ENCODE measurements at places on chromosomes 3 and 15.

DNA sequence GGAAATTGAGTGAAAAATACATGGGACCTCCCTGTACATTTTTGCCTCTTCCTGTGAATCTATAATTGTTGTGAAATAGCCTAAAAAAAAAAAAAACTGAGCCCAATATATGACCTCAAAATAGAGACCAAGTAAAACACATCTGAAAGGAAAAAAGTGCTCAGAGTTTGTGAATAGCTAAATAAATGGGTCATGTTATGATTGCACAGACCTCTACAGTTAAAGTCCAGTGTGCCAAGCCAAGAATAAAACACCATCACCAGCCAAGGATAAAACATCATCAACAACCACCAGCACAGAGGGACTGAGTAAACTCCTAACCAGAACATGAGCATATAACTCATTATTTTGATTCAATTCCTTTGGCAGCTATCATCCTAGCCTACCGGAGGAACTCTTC, 115.6 kb upstream of the AGTR1 start:
- no peak for DNase-seq

GRCh38 chr15:36771826-36772225, 192.4 kb downstream of the CDIN1 start:
- DNase-seq = no peak

DNA sequence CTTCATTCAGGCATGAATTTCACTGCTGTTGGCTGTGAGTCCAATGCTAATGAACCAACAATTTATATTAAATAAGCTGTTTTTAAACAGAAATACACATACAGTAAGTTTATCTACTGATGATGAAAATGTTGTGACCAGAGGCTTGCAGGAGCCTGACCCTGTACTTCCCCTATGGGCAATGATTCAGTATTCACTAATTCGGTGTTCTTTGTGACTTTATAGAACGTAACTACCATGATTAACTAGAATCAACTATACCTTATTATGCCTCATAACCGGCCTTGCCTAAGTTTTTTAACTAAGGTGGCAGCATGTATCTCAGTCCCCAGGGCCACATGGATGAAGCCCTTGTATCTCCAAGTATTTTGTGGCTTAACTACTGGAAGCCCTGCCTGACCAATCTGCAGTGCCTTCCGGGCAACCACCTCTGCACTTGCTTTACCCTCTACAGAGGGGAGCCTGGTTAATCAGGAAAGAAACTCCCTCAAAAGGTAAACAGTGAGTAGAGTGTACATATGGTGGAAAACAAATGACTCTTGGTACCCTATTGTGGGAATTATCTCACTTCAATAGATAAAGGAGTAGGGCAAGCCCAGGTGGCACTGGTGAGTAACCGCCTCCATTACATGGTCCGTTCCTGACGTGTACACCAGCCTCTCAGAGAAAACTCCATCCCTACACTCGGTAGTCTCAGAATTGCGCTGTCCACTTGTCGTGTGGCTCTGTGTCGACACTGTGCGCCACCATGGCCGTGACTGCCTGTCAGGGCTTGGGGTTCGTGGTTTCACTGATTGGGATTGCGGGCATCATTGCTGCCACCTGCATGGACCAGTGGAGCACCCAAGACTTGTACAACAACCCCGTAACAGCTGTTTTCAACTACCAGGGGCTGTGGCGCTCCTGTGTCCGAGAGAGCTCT, 11.6 kb upstream of the CLDN18 start:
- no peak for DNase-seq

GRCh38 chr15:77568973-77569728, 63.6 kb downstream of the LINGO1 start:
- no peak for DNase-seq

- no peak for DNase-seq
These were observed 239.3 kb upstream of the ZNF717 start for GRCh38 chr3:76024640-76025039.

DNA sequence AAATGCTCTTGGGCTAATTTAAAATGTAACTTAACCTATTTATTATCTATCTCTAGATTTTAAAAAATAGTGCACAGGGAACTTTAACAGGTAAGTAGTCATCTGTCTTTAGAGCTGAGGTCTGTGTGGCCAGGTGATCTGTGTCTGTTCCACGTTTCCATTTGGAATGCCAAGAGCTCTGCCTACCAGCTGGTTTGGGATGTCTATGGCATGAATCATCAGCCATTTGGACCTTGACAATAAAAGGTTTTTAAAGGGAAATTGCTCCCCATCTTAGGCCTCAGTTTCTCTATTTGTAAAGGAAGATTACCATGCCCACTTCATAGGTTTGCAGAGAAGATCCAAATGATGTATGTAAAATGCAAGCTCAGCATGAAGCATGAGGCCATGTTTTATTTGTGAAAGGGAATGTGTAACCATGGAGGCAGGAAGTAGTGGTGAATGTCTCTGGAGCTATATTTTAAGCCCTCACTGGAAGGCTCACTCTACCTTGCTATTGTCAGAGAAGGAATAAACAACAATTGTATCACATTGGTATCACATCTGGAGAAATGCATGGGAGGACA, 548.1 kb upstream of the LMCD1 start:
- no peak for DNase-seq

DNA sequence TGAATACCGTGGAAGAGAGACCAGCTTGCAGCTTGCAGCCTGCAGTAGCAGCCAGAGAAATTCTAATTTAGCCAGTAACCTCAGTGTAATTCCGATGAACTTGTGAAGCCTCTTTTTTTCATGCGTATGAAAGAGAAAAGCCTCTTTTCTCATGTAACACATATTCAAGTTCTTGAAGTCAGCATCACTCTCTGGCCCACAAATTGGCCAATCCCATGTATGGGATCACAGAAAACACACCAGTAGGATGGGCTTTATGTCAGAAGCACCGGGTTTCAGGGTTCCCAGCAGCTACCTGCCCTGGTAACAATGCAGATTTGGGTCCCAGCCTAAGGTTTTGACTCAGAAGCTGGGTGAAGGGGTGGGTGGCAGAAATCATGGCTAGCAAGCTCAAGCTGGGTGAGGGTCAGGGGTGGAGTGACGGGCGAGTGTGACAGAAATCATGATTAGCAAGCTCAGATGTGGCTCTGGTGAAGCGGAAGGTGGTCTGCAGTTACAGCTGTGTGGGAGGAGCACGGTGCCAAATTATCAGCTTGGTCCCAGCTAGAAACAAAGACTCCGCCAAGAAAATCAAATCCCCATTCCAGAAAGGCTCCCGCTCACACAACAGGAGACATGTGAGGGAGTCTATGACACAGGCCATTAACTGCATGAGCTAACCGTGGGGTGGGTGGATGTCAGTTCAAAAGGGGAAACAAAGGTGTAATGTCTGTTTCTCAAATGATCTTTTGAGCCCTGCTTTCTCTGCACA, 86.6 kb downstream of the SNRK start:
- no peak for DNase-seq

- no peak for DNase-seq
These were observed 312.4 kb downstream of the RSL24D1 start for GRCh38 chr15:54884312-54884711.

GRCh38 chr3:83034806-83035703, 1273.6 kb upstream of the GBE1 start:
- no peak for DNase-seq

- DNase-seq = no peak
These were observed 1.4 kb upstream of the ACP3 start for GRCh38 chr3:132315851-132316250.

- DNase-seq = no peak
These were observed 17.9 kb downstream of the FOXL2NB start for GRCh38 chr3:138964923-138965322.

DNA sequence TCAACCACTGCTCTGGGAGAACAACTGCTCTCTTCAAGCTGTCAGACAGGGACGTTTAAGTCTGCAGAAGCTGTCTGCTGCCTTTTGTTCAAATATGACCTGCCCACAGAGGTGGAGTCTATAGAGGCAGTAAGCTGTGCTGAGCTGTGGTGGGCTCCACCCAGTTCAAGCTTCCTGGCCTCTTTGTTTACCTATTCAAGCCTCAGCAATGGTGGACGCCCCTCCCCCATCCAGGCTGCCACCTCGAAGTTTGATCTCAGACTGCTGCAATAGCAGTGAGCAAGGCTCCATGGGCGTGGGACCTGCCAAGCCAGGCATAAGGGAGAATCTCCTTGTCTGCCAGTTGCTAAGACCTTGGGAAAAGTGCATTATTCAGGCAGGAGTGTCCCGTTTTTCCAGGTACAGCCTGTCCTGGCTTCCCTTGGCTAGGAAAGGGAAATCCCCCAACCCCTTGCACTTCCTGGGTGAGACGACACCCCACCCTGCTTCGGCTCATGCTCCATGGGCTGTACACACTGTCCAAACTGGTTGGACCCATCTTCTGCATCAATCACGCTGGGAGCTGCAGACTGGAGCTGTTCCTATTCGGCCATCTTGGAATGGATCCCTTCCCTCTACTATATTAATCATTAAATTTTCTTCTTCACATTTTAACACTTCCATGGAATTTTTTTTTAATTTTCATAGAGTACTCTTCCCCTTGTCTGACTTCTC, 167.0 kb upstream of the UBE2E2 start:
- no peak for DNase-seq

DNA sequence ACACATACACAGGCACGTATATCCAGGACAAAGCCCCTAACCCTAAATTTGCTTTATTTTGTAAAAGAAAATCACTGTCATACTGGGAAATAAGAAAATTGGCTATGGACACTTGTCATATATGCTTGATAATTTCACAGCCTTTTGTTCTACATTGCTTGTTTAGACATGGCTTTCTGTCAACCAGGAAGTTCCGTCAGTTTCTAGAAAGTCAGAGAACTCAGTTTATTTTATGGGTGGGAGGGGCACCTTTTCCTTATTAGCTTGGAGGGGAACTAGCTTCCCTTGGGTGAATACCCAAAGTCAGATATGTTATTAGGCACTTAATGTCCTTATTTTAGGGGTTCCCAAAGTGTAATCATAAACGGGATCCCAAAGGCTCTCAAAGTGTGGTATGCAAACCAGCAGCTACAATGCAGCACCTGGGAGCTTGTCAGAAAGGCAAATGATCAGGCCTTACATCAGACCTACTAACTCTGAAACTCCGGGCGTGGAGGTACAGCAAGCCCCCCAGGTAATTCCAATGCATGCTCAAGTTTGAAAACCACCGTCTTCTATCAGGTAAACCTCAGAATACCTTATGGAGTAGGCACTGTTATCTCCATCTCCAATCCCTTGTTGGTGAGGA, 50.1 kb downstream of the CADPS start:
- DNase-seq = no peak

DNA sequence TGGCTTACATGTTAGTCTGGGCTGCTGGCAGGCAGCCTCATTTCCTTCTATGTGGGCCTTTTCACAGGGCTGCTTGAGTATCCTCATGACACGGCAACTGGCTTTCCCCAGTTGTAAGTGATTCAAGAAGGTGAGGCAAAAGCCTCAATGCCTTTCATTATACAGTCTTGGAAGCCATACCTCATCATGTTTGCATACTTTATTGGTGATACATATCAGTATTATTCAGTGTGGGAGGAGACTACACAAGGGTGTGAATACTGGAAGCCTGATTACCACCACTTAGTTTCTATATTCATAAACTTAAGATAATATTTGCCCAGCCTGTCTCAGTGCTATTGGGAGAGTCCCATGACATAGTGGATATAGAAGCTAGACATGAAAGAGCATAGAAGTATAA, 346.8 kb downstream of the SOX2 start:
- no peak for DNase-seq

- no peak for DNase-seq
These were observed 200.6 kb downstream of the SEMA6D start for GRCh38 chr15:47917881-47918280.

DNA sequence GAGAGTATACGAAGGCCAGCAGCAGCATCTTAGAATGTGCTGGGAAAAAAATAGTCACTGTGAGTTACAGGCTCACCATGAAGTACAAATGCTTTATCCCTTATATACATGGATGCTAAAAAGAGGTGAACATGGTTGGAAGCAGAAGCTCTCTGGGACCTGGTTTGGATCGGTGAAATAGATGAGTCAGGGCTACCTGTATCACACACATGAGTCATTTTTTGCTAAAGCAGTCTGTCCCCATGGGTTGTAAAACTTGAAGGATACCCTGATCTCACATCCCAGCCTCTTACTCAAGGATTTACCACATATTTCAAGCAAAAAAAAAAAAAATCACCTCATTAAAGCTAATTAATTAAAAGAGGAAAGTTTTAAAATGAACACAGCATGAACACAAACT, 6.9 kb upstream of the SERPINI2 start:
- DNase-seq = no peak

DNA sequence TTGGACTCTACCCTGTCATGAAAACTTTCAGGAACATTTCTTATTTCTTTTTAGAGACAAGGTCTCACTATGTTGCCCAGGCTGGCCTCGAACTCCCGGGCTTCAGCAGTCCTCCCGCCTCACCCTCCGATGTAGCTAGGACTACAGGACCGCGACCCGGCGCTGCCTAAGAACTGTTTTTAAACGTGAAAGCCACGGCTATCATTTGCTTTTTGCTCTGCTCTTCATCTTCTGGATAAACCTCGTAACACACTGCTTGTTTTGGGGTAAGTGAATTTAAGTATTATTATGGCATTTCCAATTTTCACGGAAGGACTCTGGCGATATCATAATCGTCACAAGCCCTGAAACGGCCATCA, 14.3 kb upstream of the CCNL1 start:
- DNase-seq = peak; percentile 32

GRCh38 chr15:58703610-58704009, 45.9 kb downstream of the ADAM10 start:
- DNase-seq = no peak

GRCh38 chr3:43640681-43641080, 18.9 kb upstream of the ANO10 start:
- DNase-seq = no peak

- no peak for DNase-seq
These were observed 11.6 kb upstream of the SCAMP5 start for GRCh38 chr15:74983725-74984231.

GRCh38 chr15:62165104-62165792, at the start of gene C2CD4B:
TSS of gene C2CD4B (minus strand) at chr15:62165285. CDS start at chr15:62164984, 301 bp downstream.
- no peak for DNase-seq

DNA sequence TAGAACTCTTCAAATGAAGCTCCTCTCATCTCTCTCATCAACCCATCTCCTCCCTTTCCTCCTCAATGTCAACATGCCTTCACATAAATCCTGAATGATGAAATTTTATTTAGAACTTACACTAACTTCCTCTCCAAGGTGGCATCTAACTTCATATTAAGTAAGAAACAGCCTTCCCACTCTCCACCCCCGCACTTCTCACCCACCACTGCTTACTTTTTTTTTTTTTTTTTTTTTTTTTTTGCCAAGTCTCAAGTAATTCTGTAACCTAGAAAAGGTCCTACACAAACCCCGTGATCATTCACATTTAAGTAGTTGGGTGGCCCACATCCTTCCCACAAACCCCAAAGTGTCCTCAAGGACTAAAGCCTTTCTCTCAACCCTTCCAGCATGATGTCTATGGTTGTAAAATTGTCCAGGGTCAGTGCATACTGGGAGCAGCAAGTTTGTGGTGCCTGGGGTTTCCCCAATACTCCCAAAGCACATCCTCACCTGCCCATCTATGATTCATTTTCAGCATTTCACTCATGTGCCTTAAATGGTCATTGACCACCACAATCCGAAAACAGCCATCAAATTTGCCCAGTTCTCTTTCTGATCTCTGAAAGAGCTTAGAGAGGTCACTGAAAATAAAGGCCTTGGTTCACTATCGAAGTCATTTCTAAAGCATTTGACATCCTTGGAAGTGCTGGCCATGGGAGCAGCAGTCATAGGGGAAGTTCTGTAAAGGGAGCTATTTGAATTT, 47.2 kb downstream of the CD86 start:
- no peak for DNase-seq

- DNase-seq = no peak
These were observed 53.3 kb downstream of the PPP2R3A start for GRCh38 chr3:136018876-136019275.

- no peak for DNase-seq
These were observed 24.0 kb downstream of the CP start for GRCh38 chr3:149197669-149198068.

GRCh38 chr15:64807751-64808222, 17.7 kb downstream of the PIF1 start:
- DNase-seq = no peak
